Frontal cortex (tissue), 4 donors: ENCODE measurements at places on chromosomes 2 and 18.

DNA sequence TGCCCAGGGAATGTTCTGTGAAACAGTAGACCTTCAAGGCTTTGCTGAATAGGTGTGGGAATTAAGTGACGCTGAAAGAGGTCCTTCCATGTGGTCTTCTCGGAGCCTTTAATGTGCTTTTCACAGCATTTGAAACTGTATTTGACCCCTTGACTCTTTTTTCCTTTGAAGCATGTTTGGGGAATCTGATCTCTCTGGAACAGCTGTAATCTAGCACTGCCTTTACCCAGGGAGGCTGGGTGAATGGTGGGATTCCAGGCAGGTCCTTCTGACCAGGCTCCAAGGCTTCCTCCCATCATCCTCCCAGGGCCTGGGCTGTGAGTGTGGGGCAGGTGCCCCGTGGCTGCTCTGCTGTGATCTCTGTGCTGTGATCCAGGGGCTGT lies 4.2 kb downstream of the ZAP70 start:
- no peak for DNase-seq

DNA sequence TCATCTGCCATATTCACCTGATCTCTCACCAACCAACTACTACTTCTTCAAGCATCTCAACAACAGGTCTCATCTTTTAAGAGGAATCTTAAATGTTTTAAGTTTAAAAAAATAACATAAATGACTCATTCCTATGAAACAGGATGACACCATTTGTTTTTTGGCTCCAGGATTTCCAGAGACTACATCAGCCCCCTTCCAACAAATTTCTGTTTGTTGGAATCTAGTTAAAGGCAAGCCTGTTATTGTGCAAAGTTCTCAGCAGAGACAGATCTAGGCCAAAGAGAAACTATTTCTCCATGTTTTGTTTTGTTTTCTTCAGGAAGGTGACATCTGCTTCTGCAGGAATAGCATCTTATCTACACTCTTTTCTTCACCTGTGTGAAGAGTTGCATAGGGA lies 204.8 kb upstream of the SH3BP4 start:
- DNase-seq: no peak

DNA sequence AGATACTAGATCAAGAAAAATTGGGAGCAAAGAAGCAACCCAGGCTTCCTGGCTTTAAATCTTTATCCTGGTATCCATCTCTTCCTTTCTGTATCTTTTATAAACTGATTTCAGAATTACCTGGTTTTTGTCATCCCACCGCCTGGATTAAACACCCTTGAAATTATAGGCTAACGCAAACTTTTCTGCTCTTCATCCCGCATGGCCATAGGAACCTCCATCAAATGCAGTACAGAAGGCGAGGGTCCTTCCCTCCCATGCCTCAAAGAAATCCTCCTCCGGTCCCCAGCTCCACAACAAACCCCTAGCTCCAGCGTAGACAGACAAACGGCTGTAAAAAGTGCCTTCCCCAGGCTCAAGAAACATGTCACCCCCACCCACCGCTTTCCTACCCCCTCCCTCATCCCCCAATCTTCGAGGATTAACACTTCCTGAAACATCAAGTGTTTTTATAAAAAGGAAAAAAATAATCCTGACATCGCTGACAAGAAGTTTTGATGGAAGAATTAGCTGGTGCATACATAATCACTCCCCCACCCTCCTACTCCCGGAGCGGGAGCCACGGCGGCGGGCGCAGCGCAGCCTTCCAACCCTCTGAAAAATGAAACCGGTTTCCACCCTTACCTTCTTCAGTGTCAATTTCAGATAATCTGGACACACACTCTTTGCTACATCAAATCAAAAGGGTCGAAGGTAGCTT lies 7.6 kb downstream of the DLX1 start:
- DNase-seq: no peak

- no peak for DNase-seq
These were observed 170.5 kb upstream of the DOK6 start for GRCh38 chr18:69230204-69230603.

DNA sequence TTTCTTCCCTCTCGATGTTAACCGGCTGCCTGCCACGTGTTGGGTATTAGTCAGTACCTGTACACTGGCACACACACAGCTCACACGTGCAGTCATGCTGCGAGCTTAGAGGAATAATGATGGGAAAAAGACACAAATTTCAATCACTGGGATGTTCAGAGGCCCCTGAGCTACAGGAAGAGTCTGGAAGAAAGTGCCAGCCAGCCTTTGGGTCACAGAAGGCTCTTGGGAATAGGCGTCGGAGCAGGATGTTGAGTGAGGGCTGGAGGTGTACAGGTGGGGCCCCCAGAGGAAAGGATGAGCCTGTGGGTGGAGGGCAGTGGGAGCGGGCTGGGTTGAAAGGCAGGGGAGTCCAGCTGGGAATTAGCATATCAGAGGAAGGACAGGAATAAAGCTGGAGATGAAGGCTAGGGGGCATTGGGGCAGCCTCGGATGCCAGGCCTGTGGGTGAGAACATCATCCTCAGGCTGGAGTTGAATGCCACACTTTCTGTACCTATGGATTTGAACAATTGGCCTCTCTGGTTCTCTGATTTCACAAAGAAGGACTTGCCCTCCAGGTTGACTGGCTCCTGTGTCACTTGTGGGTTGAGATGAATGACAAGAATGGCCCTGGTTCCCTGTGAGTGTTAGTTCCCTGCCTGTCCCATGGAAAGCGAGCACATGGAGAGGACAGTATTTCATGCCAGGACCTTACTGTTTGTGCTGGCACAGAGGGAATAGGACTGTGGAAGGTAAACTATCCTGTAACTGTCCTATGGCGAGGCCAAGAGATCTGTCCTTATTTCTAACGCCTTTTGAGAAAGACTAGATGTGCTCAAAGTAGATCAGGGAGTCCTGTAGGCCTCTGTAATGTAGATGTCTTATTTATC lies 40.6 kb downstream of the GREB1 start:
- DNase-seq: no peak

DNA sequence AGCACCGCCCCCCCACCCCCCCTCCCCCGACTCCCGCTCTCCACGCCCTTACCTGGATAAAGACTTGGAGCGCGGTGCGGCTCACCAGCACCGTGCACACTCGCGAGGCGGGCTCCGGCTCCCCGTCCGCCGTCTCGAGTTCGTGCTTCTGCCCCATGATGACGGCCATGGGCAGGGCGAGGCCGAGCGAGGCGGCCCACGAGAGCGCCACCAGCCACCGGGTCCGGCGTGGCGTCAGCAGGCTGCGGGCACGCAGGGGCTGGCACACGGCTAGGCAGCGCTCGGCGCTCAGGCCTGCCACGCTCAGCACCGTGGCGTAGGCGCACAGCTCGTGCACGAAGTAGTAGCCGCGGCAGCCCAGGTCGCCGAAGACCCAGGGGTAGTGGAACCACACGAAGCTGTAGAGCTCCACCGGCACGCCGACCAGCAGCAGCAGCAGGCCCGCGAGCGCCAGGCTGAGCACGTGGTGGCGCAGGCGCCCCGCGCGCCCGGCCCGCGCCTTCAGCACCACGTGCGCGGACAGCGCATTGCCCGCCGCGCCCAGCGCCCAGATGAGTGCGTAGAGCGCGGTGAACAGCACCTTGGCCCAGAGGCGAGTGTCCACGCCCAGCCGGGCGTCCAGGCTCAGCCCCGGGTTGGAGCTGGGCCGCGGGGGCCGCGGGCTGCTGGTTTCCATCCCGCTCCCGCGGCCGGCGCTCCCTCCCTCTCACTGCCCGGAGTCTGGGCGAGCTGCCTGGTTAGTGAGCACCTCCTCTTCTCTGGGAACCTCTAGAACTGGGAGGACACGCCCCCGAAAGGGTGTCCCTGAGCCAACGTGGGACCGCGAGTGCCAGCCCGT lies at the start of gene NTSR2:
TSS of gene NTSR2 (minus strand) at position 742 of the 838 bp plus-strand sequence. CDS start at position 676, 66 bp downstream.
- peak; percentile 78 for DNase-seq

- DNase-seq: no peak
These were observed 47.5 kb upstream of the TXNDC2 start for GRCh38 chr18:9838144-9838877.

GRCh38 chr2:117523711-117524238 lies 290.7 kb upstream of the DDX18 start:
- no peak for DNase-seq

DNA sequence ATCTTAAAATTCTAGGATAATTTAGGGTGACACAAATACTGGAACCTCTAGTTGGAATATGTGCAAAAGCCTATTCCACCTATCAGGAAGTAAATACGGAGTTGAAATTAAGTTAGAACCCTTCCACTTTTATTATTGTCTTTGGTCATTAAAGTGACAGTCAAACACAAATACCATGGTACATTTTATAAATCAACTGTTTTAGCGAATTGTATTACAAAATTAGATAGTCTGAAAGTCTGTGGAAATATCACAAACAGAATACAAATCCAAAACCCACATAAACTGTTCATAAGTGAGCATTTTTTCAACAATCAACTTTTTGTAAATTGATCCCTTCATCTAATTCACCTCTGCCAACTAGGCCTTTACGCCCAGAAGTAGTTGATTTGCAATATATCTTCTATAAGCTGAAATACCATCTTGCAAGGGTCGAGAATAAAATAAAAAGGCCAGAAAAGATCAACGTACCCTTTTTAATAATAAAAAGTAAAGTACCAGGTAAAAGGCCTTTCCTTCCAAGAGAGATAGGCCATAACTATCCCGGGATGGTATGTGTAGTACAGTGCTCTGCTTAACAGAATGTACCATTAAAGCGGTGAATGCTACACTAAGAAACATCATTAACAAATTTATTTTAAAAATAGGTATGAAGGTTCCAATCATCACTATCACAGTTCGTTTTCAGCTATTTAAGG lies 1.3 kb downstream of the USP34 start:
- DNase-seq: no peak
